ENCODE measurements at places on chromosomes 2 and 18.
A peak's percentile ranks its signal among the peaks of the same experiment; 100 is the strongest.

DNA sequence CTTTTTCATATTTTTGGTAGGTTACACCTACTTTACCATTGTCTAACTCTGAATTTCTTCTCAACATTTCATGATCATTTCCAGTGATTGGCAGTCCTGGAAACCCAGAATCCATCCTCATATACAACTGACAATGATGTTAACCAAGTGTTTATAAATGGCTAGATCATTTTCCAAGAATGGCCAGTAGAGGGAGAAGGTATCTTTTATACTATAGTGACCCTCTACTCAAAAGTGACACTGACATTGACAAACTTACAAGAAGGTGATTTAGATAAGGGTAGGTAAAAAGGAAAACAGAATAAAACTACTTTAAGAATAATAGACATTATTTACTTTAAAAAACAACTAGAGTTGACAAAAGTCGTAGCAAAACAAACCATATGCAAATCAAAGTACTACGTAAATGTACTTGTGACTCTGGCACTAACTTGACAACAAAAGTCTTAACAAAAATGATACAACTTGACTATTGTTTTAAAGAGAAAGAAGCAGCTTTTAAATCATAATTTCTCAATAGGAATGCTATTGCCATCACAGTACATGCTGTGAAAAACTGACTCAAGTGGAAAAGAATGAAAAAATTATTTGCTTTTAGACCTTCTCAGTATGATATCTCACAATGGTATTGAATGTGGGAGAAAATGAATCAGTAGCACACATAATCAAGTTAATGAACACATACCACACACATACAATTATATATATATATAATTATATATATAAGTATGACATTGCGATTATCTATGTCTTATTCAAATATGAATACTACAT is 76.6 kb upstream of the GRB14 start:
- no peaks in the 10 kb centered on the region for H3K36me3 ChIP-seq
- H3K4me3 ChIP-seq: no peak overlapping the region
- no peak for DNase-seq
- H3K4me1 ChIP-seq: no peaks in the 10 kb centered on the region

DNA sequence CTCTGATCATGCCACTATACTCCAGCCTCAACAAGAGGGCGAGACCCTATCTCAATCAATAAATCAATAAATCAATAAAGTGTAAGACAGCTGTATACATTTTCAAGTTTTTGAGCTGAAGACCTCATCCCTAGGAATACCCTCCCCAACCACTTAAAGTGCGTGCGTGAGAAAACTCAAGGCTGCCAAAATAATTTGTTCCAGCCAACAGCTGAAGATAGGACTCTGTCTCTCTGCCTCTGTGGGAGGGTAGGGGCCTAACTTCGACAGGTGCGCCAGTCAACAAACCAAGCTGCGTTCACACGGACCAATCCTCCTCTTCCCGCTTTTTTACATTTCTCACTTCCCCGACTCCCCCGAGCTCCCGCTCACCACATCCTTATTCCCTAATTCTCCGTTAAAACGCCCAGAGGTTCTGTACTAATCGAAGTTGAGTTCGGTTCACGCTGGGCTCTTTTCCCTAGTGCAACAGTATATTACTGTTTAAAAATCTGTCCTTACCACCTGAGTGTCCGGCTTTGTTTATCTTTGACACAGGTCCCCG is 618 bp downstream of the POLR2D start:
- peaks cover 49% of the 10 kb centered on the region for H3K4me1 ChIP-seq
- peaks cover 28% of the 10 kb centered on the region for H3K36me3 ChIP-seq
- H3K4me3 ChIP-seq: peak overlapping the region; percentile 48
- peak; percentile 54 for DNase-seq
- H3K27ac ChIP-seq: peak overlapping the region; percentile 88

GRCh38 chr2:149331023-149331400 is 625 bp downstream of the LYPD6 start:
- no peaks in the 10 kb centered on the region for H3K36me3 ChIP-seq
- DNase-seq: no peak
- no peak overlapping the region for H3K4me3 ChIP-seq

GRCh38 chr2:237629188-237629534 is 1.8 kb downstream of the LRRFIP1 start:
- H3K4me3 ChIP-seq: no peak overlapping the region
- H3K27me3 ChIP-seq: no peaks in the 10 kb centered on the region
- no peak for DNase-seq
- H3K4me1 ChIP-seq: no peaks in the 10 kb centered on the region
- H3K27ac ChIP-seq: no peak overlapping the region

DNA sequence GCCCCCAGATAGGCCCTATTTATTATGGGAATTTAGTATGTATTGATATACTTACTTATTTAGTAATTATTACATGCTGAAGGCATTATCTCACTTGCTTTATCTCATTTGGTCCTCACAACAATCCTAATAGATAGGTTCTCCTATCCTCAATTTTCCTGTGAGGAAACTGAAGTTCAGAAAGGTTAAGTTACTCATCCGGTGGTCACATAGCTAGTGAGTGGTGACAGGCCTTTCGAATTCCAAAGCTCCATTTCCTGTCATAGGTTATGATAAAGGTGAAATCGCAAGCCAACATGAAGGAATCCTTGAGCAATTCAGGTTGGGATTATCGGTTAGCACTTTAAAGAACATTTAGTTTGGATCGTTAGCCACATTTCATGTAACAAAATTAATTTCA is 33.3 kb downstream of the NAB1 start:
- H3K4me3 ChIP-seq: no peak overlapping the region
- peaks cover 7% of the 10 kb centered on the region for H3K4me1 ChIP-seq
- no peak overlapping the region for H3K27ac ChIP-seq

GRCh38 chr2:176234156-176234555 is 35.1 kb upstream of the MTX2 start:
- no peak for DNase-seq
- no peak overlapping the region for H3K27ac ChIP-seq
- no peaks in the 10 kb centered on the region for H3K27me3 ChIP-seq
- no peaks in the 10 kb centered on the region for H3K36me3 ChIP-seq
- no peak overlapping the region for H3K4me3 ChIP-seq
- peaks cover 6% of the 10 kb centered on the region for H3K4me1 ChIP-seq

DNA sequence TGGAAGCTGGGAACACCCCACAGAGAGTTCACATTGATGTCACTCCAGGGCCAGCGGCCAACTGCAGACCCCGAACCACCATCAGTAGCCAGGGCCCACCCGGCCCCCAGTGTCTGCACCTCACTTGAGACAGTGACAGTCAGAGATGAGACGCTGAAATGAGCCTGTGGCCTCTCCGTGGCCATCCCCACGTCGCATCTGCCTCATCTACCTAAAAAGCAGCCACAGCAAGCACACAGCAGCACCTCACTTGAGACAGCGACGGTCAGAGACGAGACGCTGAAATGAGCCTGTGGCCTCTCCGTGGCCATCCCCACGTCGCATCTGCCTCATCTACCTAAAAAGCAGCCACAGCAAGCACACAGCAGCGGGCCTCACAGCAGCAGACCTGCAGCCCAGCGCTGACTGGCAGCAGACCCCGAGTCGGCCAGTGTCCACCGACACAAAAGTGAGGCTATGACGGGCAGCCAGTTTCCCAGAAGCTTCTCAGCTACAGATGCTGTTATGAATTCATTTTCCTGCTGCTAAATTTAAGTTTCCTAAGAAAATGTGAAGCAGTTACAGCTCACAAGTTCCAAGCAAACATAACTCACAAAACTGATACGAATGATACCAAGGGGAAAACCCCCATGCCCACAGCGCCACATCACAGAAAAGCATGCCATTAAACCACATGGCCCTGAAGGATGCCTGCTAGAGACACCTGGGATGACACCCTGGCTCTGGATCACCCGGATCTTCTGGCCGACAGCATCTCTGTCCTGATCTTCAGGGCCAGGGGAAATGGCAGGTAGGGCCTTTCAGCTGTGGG is 27.7 kb downstream of the SNORC start:
- no peaks in the 10 kb centered on the region for H3K27me3 ChIP-seq
- H3K4me1 ChIP-seq: no peaks in the 10 kb centered on the region
- H3K36me3 ChIP-seq: no peaks in the 10 kb centered on the region

- no peaks in the 10 kb centered on the region for H3K27me3 ChIP-seq
- no peak overlapping the region for H3K4me3 ChIP-seq
- no peak for DNase-seq
- no peak overlapping the region for H3K27ac ChIP-seq
- peaks cover 4% of the 10 kb centered on the region for H3K4me1 ChIP-seq
Observed at GRCh38 chr2:100105678-100106054, 36.7 kb downstream of the AFF3 start.

DNA sequence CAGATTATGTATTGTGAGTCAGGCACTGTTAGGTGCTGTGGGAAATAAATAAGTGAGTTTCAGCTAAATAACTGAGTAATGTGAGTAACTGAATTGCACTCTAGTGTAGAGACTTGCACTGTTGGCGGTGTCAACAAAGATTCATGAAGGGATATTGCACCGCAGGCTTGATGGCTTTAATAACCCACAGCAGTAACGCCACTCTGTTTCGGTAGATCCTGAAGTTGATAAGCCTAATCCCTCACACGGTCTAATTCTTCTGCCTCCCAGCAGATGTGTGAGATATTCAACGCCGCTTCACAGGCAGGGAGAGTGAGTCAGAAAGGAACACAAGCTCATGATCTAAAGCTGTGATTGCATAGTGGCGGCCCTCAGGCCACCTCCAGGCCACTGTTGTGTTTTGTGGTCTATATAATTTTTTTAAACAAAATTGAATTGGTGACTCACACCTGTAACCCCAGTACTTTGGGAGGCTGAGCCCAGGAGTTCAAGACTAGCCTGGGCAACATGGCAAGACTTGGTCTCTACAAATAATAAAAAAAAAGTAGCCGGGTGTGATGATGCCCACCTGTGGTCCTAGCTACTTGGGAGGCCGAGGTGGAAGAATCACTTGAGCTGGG is 94.3 kb downstream of the LIPG start:
- no peaks in the 10 kb centered on the region for H3K4me1 ChIP-seq
- no peak overlapping the region for H3K27ac ChIP-seq
- H3K36me3 ChIP-seq: no peaks in the 10 kb centered on the region
- DNase-seq: peak; percentile 6

DNA sequence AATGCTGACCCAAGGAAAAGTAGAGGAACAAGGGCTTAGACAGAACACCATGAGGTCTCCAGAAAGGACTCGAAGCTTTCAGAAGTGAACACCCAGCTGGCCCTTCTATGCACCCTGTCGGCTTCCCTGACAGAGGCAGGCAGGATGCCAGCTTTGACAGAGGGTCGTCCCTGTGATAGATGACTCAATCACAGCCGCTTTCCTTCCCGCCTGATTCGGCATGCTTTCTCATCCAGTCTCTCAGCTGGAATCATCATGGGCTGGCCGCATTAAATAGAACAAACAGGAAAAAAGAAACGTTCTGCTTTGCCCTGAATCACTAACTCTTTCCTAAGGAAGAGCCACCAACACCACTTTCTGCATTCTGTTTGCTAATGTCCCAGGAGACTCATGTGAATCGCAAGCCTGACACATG is 140.3 kb upstream of the RAB12 start:
- no peak for DNase-seq
- H3K36me3 ChIP-seq: no peaks in the 10 kb centered on the region
- H3K4me1 ChIP-seq: no peaks in the 10 kb centered on the region
- H3K27ac ChIP-seq: no peak overlapping the region
- H3K4me3 ChIP-seq: no peak overlapping the region

DNA sequence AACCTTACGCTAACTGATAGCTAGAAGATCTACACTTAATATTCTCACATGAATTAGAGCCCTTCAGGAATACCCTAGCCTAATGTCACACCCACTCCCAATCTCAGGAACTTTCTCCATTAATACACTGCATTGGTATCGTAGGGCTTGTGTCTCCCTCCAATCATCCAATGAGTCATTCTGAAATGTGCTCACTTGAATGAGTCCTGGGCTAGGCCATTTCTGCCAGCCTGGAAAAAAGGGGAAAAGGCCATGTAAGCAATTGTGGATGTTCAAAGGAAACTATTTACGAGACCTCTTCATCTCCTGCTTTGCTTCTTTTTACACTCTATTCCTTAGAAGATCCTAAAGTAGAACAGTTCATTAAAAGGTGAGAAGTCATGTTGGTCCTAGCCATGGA is 18.8 kb downstream of the ZEB2 start:
- H3K4me3 ChIP-seq: no peak overlapping the region
- H3K36me3 ChIP-seq: no peaks in the 10 kb centered on the region
- DNase-seq: no peak
- H3K27ac ChIP-seq: no peak overlapping the region
- no peaks in the 10 kb centered on the region for H3K27me3 ChIP-seq

DNA sequence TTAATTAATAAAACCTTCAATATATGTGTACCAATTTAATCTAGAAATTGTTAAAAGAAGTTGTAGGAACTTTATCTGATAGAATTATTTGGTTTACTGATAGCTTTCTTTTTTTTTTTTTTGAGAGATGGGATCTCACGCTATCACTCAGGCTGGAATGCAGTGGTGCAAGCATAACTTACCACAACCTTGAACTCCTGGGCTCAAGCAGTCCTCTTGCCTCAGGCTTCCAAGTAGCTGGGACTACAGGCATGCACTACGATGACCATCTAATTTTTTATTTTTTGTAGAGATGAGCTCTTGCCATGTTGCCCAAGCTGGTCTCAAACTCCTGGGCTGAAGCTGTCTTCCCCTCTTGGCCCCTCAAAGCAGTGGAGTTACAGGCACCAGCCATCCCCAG is 66.8 kb downstream of the CCDC138 start:
- H3K4me3 ChIP-seq: no peak overlapping the region
- H3K36me3 ChIP-seq: peaks cover 97% of the 10 kb centered on the region
- DNase-seq: no peak
- no peaks in the 10 kb centered on the region for H3K4me1 ChIP-seq

DNA sequence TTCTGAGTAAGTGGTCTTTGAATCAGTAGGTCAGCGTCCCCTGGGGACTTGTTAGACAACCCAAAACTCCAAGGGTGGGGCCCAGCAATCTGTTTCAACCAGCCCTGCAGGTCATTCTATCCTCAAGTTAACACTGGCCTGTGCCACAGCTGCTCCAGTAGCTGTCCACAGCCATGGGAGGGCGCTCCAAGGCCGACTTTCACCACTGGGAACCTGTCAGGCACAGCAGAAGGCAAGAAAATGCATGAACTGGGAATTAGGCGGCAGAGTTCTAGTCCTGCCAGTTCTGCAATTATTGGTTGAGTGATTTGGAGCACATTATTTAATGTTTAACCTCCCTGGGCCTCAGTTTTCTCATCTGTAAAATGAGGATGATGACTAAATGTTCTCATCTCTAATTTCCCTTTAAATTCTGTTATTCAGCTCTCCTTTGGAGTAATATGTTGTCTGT is 17.4 kb upstream of the MRPL33 start:
- peak; percentile 69 for DNase-seq
- no peaks in the 10 kb centered on the region for H3K4me1 ChIP-seq
- no peak overlapping the region for H3K27ac ChIP-seq
- H3K36me3 ChIP-seq: no peaks in the 10 kb centered on the region
- H3K4me3 ChIP-seq: no peak overlapping the region
- no peaks in the 10 kb centered on the region for H3K27me3 ChIP-seq

DNA sequence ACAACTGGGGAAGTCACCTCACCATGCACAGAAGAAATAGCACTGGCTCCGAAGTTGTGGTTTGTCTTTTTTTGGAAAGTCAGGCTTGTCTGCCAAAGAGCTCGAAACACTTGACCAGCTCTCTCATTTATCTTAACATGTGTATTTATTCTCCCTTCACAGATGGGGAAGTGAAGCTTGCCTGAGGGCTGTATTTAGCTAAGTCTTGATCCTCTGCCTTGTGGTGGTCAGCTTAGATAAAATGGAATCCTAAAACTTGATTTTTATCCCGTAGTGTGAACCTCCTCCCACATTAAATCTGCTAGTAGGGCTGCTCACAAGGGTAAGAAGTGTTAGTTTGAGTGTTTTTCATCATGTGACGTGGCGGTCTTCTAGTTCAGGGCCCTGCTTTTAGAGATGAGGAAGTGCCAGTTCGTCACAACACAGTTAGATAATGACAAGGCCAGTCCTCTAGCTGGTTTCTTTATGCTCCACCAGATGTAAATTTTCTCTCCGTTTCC is 89.7 kb downstream of the TMEM247 start:
- DNase-seq: no peak
- H3K4me1 ChIP-seq: no peaks in the 10 kb centered on the region
- H3K36me3 ChIP-seq: no peaks in the 10 kb centered on the region
- no peak overlapping the region for H3K4me3 ChIP-seq

Measured in DND-41 (cell line).